ENCODE measurements at places on chromosomes 7 and 10. TPM values are rescaled to one million over a fixed set of nuclear protein-coding genes. Genes with fewer than 3 reads are reported as not detected.

TBRG4 gene
- 73.6 TPM for total RNA-seq

HECW1 gene
- not detected for total RNA-seq

SPDYE16 gene
- total RNA-seq = not detected

RHOBTB1 gene
- total RNA-seq = 18.5 TPM

CUBN gene
- total RNA-seq = 6.8 TPM

COL17A1 gene
- 3.3 TPM for total RNA-seq

ACTL6B gene
- total RNA-seq = not detected

RELN gene
- 27.9 TPM for total RNA-seq

GHRHR gene
- not detected for total RNA-seq

HMX3 gene
- total RNA-seq = not detected

POMZP3 gene
- 9.7 TPM for total RNA-seq

ANKRD1 gene
- 785 TPM for total RNA-seq

GSAP gene
- total RNA-seq = 1.7 TPM

NCF1 gene
- total RNA-seq = 0.40 TPM

PTEN gene
- 48.9 TPM for total RNA-seq

PHKG1 gene
- total RNA-seq = not detected

PON3 gene
- not detected for total RNA-seq

HPSE2 gene
- total RNA-seq = 0.05 TPM

CALHM2 gene
- 25.2 TPM for total RNA-seq
